Kidney tubule cell (primary cell): ENCODE measurements at places on chromosomes 11 and 22.

- DNase-seq, result no peak
These were observed 56.7 kb downstream of the APOL3 start for GRCh38 chr22:36103891-36104290.

DNA sequence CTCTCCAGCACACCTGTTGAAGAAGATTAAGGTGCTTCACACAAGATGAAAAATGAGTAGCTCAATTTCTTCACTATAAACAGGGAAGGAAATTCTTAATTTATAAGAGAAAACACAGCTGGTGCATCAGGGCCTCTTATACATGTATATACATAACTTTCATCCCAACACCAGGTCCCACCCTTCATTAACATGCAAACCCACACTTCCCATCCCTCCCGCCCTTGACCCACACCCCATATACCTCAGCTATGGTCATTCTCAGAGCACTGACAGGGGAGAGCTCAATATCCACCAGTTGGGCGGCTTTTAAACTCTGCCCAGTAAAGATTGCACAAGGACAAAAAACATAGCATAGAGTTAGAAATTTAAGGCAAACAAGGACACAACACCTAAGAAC lies 85.8 kb downstream of the ATG16L2 start:
- no peak for DNase-seq

DNA sequence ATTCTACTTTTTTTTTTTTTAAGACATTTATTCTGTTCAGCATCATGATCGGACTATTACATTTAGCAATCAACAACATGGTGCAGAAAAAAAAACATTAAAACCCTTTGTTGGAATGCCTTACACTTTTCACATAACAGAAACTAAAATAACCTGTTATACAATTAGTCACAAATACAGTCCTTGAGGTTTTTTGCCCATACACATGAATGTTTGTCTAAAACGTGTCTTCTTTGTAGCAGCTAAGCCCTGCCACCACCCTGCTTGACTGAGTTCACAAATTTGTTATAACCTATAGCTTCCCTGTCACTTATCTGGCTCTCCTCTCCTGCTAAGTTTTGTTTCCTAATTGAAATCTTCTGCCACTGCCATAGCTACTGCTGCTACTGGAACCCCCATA lies 75.4 kb upstream of the ARHGAP20 start:
- DNase-seq, result no peak

DNA sequence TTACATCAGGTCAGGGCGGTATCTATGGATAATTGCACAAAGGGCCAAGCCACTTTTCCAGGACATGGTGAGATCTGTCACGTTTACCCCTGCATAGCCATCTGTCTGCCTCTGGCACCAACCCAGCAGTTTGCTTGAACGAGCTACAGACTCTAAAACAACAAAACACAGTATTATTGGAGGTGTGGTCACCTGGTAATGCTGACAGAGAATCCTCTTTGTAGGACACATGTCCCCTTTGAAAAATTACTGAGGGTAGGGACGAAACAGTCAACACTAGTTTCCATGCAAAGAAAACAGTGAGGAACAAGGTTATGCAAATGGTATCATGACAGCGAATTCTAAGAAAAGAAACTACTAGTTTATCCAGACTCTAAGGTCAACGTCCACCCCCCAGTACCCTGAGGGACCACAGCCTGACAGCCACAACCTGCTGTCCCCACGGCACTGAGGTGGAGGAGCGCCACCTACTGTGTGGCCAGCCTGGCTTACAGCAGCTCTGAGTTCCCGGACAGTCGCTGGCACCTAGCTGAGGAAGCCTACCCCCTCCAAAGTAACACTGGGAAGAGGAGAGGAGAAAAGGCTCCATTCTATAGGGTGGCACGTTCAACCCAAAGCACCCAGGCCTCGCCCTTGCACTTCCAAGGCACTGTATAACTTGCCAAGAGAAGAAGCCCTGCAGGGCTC lies 117.4 kb upstream of the BID start:
- no peak for DNase-seq

- DNase-seq, result no peak
These were observed 38.9 kb upstream of the CLMP start for GRCh38 chr11:123233975-123234334.

DNA sequence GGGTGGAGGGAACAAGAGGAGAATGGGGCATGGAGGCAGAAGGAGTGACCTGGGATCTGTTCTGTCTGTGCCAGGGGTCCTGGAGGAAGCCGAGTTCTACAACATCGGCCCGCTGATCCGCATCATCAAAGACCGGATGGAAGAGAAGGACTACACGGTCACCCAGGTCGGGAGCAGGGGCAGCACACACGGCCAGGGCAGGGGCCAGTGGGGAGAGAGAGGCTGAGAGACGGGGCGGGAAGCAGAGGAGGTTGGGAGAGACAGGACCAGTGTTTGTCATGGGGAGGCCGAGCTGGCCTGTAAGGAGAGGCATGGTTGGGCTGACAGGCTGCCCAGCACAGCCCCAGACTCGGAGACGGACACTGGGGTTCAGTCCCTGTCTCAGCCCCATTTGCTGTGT lies 4.7 kb downstream of the KCTD17 start:
- no peak for DNase-seq

DNA sequence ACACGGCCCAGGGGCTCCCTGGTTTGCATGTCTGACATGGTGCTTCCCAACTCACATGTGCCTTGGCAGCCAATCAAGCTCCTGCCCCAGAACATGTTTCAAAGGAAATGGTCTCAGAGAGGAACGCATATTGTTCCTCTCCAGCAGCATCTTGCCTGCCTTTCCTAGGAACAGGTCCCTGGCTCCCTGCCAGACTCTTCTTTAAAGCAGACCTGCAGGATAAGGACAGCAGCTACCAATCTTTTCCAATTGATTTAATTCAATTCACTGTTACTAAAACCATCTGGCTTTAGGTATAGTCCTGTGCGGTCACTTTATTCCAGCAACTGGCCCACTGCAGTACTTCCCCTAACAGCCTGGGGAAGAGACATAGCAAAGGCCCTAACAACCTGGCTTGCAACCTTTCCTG lies 79.9 kb downstream of the AMBRA1 start:
- peak; percentile 48 for DNase-seq

DNA sequence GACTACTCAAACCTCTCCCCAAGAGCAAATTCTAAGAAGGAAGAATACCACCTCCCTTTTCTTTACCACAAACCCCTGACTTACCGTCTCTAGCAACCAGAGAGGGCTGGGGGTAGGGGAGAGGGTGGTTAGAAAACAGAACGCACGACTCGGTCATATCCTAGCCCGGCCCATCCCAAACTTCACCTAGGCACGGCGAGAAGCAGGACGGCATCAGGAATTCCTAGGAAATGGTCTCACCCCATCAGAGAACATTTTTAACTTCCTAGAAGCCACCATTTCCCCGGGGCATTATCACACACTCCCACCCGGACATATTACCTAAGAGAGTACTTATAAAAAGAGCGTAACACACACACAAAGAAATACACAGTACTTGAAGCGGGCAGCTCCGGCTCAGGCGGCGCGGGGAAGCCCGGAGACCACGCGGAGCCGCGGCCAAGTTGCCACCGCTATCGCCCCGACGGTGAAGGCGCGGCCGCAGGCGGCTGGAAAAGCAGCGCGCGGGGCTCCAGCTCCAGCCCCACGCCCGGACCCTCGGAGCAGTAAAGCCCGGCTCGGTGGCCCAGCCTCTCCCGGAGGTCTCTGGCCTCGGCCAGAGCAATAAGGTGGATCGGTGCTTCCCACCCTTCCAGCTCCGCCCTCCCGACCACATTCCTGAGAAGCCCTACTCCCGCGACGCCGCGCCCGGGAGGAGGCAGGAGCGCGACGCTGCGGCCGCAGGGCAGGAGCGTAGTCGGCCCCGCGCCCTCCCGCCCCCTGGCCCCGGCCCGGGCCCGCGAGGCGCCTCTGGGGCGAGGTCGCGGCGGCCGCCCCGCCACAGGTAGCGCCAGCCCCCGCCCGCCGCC lies 878 bp downstream of the RRAS2 start:
- peak; percentile 85 for DNase-seq

DNA sequence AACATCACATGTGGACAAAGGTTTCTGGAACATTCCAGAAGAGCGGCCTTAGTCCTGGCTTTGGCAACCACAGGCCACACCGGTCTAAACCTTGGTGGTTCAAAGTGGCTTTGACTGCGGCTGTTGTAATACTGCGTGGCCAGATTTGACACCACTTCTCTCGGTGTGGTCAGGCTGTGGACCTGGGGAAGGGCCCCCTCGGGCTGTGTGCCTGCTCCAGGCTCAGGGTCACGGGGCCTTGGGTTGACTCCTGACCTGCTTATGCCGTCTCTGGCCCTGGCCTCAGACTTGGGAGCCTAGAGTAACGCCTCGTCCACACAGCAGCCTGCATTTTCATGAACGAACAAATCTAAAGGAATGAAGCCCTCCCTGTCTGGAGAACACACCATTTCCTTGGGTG lies 118.0 kb downstream of the PHF21B start:
- no peak for DNase-seq

GRCh38 chr11:120195601-120196320 lies 15.1 kb upstream of the OAF start:
- no peak for DNase-seq

GRCh38 chr11:15888556-15889345 lies 467.6 kb downstream of the SOX6 start:
- no peak for DNase-seq

- peak; percentile 50 for DNase-seq
These were observed 868.5 kb upstream of the TENM4 start for GRCh38 chr11:80309301-80309700.

DNA sequence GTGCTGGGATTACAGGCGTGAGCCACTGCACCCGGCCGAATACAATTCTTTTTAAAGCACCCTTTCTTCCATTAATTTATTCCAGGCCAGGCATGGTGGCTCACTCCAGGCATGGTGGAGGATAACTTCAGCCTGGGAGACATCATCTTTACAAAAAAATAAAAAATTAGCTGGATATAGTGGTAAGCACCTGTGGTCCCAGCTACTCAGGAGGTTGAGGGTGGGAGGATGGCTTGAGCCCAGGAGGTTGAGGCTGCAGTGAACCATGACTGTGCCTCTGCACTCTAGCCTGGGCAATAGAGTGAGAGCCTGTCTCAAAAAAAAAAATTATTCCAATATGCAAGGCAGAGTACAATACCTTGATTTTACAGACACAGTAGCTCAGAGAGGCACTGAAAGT lies 11.4 kb downstream of the TAGLN start:
- DNase-seq, result no peak

GRCh38 chr11:16225623-16226022 lies 130.7 kb downstream of the SOX6 start:
- no peak for DNase-seq

DNA sequence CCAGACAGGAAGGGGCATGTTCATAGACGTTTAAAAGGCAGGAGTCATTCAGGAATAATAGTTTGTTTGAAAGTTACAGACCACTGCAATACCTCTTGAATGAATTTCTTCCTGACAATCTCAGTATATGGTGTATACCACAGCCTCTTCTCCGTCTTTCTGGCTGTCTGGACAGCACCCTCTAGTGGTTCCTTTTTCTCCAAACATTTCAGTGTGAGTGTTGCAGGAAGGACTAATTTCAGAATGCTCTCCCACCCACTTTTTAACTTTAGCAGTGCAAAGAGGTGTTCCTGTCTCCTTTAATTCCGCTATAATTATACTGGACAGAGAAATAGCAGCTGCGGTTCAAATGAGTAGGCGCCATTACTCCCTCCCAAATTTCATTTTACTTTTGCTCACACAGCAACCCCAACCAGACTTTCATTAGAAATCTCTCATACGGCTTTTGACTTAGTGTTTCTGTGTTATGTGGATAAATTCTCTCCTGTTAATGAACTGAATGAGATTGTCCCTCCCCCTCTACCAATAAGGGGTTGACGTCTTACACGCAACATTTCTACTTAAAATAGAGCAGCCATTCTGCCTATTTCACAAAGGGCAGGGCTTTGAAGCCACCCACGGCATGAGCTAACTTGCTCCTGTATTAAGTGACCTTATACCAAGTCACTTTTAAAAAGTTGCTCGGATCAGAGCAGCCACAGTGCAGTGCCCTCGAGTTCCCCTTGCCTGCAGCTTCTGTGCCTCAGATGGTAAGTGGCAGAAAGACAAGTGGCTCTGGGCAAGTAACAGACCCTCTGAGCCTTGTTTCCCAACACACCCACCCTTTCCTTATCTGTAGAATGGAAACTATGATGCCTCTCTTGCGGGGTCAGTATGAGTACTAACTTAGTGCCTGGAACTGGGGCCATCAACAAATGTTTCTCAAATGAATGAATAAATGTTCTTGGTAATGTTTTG lies 368.6 kb downstream of the OPCML start:
- peak; percentile 54 for DNase-seq

GRCh38 chr11:5476186-5476819 lies 12.2 kb upstream of the OR52D1 start:
- peak; percentile 54 for DNase-seq

GRCh38 chr11:120336641-120337354 lies 585 bp downstream of the ARHGEF12 start:
- peak; percentile 53 for DNase-seq

DNA sequence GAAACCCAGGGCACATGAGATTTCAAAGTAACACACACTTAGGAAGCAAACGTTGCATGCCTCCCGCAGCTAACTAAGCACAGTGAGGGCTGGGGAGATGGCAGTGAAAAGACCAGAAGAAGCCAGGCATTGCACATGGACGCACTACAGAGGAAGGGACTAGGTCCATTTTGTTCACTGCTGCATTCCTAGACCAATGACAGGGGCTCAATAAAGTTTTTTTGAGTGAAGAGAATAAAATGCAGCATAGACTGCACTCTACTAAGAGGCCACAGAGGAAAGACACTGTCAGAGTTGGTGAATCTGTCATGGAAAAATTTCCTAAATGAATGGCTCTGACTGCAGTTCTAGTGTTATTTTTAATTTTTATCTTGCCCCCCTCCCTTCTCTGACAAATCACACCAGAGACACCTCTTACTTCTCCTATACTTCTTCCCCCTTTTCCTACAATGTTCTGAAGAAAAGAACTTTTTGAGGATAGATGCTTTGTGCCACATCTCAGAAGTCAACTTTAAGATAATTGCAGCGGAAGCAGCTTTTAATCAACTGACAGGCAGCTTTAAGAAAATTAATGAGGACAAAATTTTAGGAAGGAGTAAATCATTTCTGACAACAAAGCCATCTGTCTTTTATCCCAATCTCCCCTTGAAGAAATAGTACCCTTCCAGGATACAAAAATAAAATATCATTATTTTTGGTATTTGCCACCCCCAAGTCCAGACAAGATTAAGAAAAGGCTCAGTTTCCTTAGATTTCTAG lies 34.8 kb upstream of the CHRM4 start:
- no peak for DNase-seq

DNA sequence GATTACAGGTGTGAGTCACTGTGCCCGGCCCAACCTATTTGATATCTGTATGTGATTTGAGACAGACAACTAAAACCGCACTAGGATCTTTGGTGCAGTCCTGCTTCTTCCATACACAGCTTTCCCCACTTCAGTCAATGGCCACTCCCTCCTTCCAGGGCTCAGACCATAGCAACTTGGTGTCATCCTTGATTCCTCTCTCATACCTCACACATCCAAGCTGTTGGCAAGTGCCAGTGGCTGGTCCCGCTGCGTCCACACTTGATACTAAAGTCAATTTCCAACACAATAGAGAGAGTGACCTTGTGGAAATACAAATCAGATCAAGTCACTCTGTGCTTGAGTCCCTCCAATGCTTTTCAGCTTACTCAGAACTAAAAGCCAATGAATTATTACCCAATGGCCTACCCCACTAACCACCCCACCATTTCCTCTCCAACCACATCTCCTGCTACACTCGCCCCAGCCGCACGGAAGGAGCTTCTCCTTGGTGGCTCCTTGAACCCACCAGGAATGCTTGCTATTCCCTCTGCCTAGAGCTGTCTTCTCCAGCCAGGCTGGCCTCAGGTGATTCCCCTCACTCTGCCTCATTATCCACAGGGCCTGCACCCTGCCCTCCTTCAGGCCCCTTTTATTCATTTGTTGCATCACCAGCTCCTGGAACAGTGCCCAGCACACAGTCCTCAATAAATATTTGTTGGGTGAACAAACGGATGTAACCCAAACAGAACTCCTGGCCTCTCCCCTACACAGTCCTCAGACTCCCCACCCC lies 12.9 kb downstream of the ABTB2 start:
- peak; percentile 100 for DNase-seq
